ENCODE measurements at places on chromosomes 13 and 19.
A peak's percentile ranks its signal among the peaks of the same experiment; 100 is the strongest.

- no peak for DNase-seq
Measured at GRCh38 chr19:10516671-10517286, 468 bp downstream of the S1PR5 start.

- DNase-seq, result no peak
Measured at GRCh38 chr13:21970172-21970571, 299.3 kb downstream of the FGF9 start.

DNA sequence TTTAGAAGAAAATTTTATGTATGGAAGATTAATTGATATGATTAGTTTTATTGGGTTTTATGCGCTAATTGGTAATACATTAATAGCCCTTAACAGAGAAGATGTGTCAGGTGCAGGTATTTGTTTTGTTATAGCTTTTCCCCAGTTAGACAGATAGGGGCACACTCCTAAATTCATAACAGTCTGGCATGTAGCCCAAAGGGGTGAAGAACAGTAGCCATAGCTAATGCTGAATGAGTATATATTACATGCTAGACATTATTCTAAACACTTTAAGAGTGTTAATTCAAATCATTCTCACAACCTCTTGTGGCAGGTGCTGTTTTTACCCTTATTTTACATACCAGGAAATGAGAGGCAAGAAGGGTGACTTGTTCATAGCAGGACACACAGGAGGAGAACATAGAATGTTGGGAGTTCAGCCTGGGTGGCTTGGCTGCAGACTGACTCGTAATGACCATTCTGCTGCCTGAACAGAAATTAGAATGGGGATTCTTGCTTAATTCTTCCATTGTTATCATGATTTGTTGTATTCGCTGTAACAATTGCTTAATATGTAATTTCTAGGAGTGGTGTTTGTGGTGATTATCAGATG, 20.1 kb downstream of the PCCA start:
- DNase-seq, result no peak

GRCh38 chr19:7815325-7815724, 14.7 kb upstream of the EVI5L start:
- DNase-seq, result peak; percentile 32

DNA sequence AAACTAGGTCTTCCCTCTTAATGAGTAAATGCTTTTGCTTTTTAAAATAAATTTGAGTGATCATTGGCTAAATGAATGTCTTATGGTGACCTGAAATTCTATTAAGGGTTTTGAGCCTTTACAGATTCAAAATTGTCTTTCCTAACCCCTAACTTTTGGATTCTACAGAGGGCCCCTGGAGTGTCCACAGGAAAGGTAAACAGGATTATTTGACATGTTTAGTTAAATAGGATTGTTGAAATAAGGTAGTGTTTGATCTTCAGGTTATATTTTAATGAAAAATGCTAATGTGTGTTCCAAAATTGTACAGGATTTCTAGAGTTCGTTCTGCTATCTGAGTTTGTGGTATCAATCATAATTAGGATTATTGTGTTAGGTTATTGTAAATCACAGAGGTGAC, 55.9 kb upstream of the GJB6 start:
- no peak for DNase-seq

GRCh38 chr13:52723181-52723580, 16.4 kb downstream of the CNMD start:
- DNase-seq, result no peak

DNA sequence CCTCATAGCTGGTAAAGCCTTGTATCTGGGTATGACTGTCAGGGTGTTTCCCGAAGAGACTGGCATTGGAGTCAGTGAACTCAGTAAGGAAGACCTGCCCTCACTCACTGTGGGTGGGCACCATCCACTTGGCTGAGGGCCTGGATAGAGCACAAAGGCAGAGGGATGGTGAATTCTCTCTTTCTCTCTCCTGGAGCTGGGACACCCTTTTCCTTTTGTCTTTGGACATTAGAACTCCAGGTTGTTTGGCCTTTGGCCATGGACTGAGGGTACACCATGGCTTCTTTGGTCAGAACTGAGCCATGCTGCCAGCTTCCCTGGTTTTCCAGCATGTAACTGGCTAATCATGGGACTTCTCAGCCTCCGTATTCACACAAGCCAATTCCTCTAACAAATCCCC, 4.6 kb upstream of the CEACAM1 start:
- DNase-seq, result no peak

DNA sequence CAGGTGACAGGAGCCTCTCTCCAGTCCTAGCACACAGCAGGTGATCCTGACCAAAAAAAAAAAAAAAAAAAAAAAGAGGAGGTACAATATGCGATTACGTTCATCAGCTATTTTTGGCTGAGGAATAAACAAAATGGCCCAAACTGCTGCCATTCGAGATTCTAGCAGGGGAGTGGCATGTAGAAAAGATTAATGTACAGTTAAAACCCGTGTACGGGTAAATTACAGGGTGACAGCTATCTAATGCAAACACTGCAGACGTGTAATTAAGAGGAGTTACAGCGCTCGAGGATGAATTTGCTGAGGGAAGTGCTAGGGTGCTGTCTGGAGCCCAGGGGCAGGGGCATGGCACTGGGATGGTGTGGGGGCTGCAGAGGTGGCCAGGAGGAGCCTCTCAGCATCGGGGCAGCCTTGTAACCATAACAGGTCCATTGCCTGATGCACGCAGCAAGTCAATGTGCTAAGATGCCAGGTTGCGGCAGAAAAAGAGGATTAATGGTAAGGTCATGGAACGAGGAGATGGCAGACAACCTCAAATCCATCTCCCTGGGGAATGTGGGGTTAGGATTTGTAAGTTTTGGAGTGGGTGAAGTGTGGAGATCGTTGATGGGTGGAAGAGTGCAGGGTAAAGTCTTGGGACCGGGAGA, 17.4 kb downstream of the CHST8 start:
- DNase-seq, result no peak

GRCh38 chr13:74774264-74774663, 640.1 kb upstream of the KLF12 start:
- no peak for DNase-seq

DNA sequence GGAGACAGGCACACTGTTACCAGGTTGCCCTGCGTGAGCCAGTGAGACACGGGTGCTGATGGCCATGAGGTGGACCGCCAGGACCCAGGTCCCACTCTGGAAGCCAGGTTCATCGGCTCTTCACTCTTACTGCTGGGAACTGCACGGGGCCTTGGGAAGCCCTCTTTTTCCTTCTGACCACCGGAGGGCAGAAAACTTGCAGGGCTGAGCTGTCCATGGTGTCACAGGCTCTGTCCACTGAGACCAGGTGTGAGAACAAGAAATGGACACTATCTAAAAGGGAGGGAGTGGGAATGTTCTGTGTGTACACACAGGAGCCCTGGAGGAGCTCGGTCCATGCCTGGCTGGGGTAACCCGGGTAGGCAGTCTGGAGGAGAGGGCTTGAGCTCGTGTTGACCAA, 93.4 kb downstream of the UQCRFS1 start:
- DNase-seq, result no peak

DNA sequence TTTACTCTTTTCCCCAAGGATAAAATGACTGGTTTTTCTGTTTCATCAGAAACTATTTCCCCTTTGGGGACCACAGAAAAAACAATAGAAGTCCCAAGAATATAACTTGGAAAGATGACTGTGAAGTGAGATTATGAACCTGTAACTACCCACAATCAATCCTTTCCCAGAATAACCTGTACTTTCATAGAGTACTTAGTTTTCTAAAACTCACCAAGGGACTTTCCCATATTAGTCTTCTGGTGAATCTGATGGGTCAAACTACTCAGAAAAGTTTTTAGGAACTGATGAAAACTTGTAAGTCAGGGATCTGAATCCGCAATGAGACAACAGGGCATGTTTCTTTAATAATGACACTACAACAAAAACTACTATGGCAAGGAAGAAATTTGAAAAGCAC, 62.6 kb downstream of the STK24 start:
- DNase-seq, result no peak

- no peak for DNase-seq
Measured at GRCh38 chr19:15577184-15577771, 37.7 kb upstream of the CYP4F8 start.

DNA sequence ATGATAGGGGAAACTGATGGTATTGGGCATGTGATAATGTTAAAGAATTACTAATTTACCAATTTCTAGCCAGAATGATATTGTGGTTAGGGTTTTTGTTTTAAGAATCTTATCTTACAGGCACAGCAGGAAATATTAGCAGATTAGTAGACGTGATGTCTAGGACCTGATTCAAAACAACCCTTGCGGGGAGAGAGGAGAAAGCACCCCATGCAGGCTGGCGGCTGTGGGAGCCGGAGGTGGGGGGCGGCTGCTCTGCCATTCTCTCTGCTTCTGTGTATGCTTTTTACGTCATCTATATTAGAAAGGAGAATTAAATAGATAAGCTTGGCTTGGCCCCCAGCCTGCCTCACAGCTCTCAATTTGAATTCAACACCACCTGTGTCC, 41.5 kb downstream of the MLLT1 start:
- DNase-seq, result peak; percentile 20

DNA sequence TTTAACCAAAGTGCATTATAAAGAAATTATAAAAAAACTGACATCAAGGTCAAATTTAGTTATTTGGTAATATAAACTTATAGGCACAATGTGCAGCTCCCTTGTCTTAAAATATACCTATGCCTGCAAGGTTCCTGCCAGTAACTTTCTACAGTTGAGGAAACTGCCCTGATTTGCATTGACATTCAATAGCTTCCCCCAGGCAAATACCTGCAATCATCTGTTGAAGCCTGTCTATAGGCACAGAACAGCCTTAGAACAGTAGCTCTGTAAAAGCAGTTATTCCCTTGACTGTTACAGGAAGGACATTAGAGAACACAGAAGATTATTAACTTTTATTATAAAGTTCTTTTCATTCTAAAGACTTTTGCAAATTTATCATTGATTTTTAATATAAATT, 1239.5 kb downstream of the PCDH9 start:
- no peak for DNase-seq

- no peak for DNase-seq
Measured at GRCh38 chr13:45881353-45881752, 29.8 kb upstream of the SIAH3 start.

DNA sequence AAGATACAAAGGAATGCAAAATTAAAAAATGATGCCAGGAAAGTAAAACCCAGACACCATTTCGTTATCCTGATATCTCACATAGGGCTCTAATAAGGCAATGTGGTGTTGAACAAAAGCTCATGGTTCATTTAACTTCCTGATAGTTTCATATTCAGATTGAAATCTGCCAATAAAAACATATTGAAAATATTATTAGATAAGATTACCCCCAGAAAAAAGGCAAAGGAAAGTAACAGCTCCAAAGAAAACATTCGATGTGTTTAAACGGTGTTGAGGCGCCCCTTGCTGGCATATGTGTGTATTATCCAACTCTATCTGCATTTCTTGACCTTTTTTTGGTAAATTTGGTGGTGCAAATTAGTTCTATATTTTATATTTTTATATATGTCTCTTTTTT, 75.9 kb downstream of the ESD start:
- DNase-seq, result peak; percentile 28

GRCh38 chr19:15200553-15201364, at the start of gene NOTCH3:
TSS of gene NOTCH3 (minus strand) at chr19:15200995. CDS start at chr19:15200905, 90 bp downstream.
- no peak for DNase-seq

GRCh38 chr19:3087769-3088168, 6.4 kb upstream of the GNA11 start:
- DNase-seq, result no peak

DNA sequence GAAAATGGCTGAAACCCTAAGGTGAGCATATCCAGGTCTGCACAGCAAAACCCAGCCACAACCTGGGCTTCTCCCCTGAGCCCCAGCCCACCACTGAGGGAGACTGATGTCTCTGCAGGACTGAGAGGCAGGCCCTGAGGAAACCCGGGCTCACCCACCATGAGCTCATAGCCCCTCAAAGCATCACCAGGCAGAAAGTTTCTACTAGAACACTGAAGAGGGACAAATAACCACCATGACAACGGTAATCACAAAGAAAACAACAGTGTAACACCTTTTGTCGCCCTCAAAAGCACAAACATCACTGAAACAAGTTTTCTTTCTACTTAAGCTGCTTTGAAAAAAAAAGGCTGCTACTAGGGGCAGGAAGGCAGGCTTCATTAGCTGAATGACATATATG, 29.8 kb downstream of the TSHZ3 start:
- DNase-seq, result no peak

- DNase-seq, result no peak
Measured at GRCh38 chr19:22503524-22503923, 81.4 kb upstream of the ZNF98 start.

- no peak for DNase-seq
Measured at GRCh38 chr13:75473468-75473867, 8.5 kb downstream of the TBC1D4 start.

DNA sequence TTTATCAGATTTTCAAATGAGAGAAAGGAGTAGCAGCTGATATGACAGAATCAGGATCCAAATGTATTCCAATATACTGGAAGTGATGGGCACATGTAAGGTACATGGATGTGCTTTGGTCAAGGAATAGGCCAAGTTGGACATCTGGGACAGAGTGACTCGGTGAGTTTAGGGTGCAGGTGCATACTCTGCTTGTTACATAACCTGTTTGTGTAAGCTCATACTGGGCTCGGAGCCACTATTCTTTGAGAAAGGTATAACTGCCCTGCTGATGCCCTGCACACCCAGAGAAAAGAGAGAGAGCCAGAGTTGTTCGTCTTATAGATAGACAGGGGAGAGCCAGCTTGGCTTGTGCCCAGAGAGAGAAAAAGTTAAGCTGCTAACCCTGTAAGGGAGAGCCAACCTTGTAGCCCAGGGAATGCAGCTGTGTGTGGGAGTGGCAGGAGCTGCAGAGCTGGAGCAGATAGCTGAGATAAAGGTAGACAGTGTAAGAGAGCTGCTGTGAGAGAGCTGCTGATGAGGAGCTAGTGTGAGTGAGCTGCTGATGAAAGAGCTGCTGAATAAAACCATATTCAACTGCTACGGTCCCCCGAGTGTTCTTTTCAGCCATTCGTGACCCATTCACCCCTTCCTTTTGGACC, 40.7 kb upstream of the N4BP2L1 start:
- no peak for DNase-seq

GRCh38 chr19:15253061-15253460, 20.8 kb upstream of the EPHX3 start:
- no peak for DNase-seq

- no peak for DNase-seq
Measured at GRCh38 chr13:37313372-37313771, 207.9 kb upstream of the CSNK1A1L start.

DNA sequence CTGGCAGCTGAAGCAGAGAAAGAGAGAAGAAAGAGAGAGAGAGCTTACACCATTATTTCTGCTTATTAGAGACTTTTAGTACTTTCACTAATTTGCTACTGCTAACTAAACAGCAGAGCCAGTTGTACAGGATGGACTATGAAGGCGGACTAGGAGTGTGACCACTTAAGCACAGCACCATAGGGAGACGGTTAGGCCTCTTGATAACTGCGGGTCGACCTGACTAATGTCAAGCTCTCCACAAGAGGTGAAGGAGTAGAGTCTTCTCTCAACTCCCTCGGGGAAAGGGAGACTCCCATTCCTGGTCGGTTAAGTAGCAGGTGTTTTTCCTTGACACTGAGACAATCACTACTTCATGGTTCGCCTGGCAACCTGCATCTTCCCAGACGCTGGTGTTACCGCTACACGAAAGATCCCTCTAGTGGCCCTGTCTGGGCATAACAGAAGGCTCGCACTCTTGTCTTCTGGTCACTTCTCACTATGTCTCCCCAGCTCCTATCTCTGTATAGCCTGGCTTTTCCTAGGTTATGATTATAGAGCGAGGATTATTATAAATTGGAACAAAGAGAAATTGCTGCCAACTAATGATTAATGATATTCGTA, 5.3 kb upstream of the PSG7 start:
- DNase-seq, result no peak
